ENCODE measurements at places on chromosomes 11 and 22.

DNA sequence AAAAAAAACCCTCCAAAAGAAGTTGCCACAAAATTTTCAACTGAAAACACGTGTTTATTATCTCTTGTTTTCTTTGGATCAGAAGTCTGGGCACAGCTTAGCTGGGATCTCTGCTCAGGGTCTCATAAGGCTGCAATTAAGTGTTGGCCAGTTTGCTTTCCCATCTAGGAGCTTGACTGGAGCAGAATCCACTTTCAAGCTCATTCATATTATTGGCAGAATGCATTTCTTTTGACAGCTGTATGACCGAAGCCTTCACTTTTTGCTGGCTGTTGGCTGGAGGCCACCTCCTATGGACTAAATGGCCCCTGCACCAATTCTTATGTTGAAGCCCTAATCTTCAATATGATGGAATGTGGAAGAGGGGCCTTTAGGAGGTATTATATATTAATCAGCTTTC is 139.6 kb downstream of the DDX10 start:
- no peak for DNase-seq

GRCh38 chr11:119025978-119026766 is 4.5 kb downstream of the SLC37A4 start:
- no peak for DNase-seq

DNA sequence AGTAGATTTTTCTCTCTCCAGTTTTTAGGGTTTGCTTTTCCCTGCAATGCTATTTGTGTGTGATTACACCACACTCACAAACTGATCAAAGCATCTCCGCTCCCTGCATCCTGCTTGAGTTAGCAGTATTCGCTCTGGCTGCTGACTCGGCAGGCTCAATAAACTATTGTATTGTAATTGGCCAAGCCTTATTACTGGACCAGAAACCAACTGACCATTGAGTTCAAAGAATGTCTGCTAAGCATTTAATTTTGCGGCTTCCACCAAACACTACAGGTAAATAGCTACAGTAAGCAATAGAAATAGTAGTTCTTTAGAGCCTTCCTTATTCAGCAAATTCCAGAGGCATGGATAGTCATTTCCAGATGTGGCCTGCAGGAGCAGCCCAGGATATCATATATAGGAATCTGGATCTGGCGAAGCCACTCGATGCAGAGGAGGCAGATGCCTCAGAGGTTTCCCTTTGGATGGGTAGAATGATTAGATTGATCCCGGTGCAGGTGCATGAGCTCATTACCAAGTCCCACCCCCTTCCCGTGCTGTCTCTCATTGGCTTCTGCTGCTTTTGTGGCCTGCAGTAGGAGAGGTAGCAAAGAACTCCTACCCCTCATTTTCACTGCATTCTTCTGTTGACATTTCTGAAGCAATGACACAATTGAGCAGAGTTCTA is 77.3 kb downstream of the COMMD9 start:
- no peak for DNase-seq

DNA sequence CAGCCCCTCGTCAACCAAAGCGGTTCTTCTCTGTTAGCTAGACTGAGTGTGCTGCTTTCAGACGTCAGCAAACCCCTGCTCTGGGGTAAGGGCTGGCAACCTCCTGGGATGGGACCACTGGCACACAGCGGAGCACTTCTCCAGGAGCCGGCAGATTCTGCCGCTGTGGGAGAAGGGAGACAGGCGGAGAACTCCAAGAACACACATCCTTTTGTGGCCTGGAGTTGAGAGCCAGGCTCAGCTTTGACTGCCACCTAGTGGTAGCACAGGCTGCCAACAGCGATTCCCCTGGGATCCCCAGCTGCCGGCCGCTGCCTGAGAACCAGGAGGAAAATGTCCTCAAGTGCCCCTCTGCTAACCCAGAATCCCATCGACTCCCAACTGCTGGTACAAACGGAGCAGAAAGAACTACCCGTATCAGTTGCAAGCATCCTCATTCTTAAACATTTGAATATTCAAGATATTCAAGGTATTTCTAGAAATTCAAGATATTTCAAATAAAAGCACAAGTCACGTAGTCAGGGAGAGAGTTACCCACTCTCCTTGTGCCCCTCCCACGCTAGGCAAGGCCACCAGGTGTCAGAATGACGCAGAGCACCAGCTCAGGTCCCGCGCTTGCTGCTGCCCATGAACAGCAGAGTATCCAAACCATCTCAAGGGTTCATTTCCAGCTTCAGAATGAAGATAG is 4.9 kb downstream of the LTO1 start:
- peak; percentile 56 for DNase-seq

GRCh38 chr11:71525938-71526495 is 1.1 kb upstream of the KRTAP5-7 start:
- no peak for DNase-seq

DNA sequence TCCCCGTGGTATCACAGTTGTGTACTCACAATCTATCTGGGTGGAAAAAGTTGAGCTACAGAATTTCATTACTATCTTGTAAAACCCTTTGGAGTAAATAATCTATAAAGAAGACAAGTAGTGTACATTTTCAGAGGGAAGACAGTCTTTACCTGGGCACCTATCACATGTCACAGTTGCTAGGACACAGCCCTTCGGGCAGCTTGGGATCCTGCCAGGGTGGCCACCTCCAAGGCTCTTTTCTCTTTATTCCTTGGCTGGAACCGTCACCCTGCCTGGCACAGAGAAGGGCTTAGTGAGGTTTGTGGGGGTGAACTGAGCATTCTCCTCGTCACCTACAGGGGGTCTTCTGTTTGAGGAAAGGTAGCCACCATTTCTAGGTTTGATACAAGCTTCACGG is 23.6 kb downstream of the LRRC74B start:
- no peak for DNase-seq

GRCh38 chr22:19644314-19645223 is 69.7 kb upstream of the SEPTIN5 start:
- DNase-seq, result no peak

DNA sequence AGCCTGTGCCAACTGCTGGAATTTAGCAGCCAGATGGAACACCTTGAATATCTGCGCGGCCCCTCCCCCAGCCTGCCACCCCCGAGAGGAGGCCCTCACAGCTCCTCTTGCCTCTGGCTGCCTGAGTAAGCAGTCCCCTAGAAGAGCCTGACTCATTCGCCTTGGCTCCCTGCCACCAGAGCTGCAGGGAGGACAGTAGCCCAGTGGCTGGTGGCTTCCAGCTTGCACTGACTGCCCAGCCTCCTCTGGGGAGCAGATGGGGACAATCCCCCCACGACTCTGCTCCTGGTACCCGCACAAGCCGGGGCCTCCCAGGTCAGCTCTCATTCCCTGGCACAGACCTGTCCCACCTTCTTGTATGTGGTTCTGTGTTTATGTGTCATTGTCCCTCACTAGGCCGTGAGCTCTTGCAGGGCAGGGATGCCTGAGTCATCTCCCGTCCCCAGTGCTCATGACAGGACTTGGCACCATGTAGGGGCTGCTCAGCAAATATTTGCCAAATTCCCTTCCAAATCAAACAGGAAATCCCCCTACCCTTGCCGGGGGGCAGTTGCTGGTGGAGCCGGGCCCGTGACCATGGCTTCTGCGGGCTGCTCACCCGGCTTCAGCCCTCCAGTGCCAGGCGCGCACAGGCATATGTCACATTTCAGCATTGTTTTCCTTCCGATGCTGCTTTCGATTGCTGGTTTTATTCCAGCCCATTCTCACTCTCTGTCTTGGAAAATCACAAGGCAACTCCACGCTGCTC is 43.6 kb downstream of the CACNG2 start:
- DNase-seq, result no peak

GRCh38 chr11:85774256-85775101 is 36.5 kb downstream of the SYTL2 start:
- no peak for DNase-seq

GRCh38 chr11:96340555-96340885 is 2.5 kb downstream of the MAML2 start:
- no peak for DNase-seq

GRCh38 chr22:27267145-27267544 is 534.4 kb downstream of the MN1 start:
- DNase-seq, result no peak

DNA sequence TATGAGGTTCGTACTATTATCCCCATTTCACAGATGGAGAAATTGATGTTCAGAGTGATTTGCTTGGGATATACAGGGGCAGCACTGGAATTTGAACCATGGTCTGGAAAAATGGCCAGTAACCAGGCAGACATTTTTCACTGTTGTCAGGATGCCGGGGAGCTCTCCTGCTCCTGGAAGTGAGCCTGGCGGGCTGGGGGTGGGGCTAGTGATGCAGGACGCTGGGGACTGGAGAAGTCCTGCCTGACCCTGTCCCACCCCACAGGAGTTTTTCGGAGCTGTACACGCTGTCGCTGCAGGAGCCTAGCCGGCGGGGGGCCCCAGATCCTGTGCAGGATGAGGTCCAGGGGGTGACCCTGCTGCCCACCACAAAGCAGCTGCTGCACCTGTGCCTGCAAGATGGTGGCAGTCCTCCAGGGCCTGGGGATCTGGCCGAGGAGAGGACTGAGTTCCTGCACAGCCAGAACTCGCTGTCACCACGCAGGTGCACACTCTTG is 11.1 kb downstream of the SIPA1 start:
- no peak for DNase-seq

DNA sequence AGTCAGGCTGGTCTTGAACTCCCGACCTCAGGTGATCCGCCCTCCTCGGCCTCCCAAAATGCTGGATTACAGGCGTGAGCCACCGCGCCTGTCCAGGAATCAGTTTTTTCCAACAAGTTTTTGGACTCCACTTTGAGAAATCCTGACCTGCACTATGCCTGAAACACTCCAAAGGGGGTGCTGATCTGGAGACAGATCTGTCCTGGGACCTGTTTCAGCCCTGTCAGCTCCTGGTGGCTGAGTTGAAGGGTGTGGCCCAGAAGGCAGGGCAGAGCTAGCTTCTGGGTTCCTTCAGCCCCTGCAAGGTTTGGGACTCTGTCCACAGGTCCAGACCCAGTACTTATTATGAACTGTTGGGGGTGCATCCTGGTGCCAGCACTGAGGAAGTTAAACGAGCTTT is 1.2 kb downstream of the DNAJC4 start:
- DNase-seq, result no peak

- DNase-seq, result no peak
Measured at GRCh38 chr11:970319-970871, 44.7 kb downstream of the AP2A2 start.

DNA sequence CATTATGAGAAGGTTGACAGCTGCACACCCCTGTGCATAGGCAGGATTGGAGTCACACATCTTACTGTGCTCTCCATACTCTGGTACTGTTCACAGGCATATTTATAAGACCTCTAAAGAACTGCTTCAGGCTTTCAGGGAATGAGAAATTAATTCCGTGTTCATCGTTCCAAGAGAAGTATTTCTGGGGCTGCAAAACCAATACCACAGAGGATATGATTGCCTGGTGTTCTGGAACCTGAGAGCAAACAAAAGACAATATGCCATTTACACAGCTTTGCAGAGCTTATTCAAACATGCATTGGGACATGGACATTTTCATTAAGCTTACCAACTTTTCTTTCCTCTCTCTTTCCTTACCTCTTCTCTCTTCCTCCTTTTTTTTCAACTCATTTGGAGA is 388.7 kb downstream of the NTM start:
- no peak for DNase-seq

DNA sequence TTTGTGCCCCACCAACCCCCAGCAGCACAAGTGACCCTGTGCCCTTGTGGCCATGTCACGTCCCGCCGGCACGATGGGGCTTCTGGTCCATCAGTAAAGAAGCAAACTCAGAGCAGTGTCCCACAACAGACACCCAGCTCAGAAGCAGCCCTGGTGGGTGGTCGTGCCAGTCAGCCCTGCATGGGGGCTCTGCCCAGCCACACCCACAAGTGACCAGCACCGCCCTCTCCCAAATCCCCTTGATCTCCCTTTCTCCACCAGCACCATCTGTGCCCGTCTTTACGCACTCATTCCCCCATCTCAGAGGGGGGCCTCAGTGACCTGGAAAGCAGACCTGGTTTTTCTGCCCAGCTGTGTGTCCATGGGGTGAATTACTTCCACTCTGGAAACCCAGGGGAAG is 149.1 kb downstream of the DSCAML1 start:
- no peak for DNase-seq

- no peak for DNase-seq
Measured at GRCh38 chr11:120229451-120230424, 10.2 kb upstream of the POU2F3 start.

GRCh38 chr11:2869561-2870427 is 15.8 kb downstream of the CDKN1C start:
- DNase-seq, result no peak

DNA sequence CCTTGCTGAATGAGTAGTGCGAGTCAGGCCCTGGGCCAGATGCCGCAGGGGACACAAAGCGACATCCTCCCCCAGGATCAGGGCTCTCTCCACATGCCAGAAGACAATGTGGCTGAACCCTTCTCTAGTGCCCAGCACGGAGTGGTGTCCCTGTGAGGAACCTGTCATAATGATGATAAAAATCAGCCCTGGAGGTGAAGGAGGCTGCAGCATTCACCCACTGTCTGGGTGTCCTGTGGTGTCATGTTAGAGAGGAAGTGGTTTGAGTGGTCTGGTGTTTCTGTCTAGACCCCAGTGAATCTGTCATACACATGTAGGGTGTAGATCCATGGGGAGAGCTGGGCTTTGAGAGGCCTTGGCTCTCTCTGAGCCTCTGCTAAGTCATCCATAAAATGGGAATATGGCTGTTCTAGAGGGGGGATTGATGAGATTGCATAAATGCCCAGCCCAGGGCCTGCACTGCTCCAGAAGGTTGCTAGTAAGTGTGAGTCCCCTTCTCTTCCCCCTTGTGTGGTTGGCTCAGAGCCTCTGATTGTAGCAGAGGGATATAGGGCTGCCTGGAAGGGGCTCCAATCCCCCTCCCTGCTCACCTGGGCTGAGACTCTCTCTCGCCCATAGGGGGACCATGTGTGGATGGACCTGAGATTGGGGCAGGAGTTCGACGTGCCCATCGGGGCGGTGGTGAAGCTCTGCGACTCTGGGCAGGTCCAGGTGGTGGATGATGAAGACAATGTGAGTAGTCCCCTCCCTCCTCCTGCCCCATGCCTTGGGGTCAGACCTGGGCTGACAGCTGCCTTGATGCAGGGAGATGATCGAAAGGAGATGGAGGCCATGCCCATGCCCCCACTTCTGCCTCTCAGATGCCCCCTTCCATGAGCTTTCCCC is 14.3 kb downstream of the MYO7A start:
- DNase-seq, result peak; percentile 13

Measured in CD4-positive, alpha-beta T cell treated with Interleukin-15 for 4 hours (primary cell).